T-helper 22 cell (primary cell): ENCODE measurements at places on chromosomes 11 and 22.

DNA sequence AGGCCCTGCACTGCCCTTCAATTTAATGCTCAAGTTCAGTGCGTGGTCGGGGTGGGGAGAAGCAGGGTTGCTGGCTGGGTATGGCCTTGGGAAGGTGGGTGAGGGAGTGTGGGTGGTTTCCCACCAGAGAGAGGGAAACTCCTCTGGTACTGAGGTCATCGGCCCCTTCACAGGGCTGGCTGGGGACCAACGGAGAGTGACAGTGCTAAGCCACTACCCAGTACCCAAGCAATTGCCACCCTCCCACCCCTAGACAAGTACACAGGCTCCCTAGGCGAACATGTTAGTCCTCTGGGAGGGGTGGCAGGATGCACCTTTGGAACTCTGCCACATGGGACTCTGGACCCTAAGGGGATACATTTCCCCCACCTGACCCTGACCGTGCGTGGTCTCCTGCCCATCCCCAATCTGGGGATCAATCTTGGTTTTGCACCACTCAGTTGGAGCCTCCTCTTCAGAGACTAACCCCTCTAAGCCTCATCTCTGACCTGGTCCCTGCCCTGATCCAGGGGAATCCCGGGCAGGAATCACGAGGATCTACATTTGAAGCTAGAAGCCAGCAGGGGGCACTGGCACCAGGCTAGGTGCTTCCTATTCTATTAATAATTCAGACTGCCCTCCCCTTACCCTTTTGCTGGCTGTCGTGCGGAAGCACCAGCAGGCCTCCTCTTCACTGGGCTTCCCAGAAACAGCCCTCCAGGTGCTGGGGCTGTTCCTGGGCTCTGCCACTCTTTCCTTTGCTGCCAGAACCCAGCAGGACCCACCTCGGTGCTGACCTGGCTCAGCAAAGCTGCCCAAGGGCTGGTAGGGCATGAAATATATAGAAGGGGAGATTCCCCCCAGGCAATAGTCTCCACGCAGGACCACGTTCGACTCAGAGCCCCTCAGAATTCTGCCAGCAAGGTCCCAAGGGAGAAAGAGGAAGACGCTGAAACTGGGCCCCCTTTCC is 377.7 kb downstream of the TENM4 start:
- no peak for DNase-seq

GRCh38 chr11:113373306-113373705 is 14.3 kb upstream of the ANKK1 start:
- DNase-seq, result no peak

- no peak for DNase-seq
Measured at GRCh38 chr11:106466521-106467080, 389.1 kb downstream of the AASDHPPT start.

- DNase-seq, result no peak
Measured at GRCh38 chr22:29848111-29848510, 10.0 kb upstream of the ASCC2 start.

- DNase-seq, result no peak
Measured at GRCh38 chr11:25793637-25794036, 538.3 kb upstream of the ANO3 start.

DNA sequence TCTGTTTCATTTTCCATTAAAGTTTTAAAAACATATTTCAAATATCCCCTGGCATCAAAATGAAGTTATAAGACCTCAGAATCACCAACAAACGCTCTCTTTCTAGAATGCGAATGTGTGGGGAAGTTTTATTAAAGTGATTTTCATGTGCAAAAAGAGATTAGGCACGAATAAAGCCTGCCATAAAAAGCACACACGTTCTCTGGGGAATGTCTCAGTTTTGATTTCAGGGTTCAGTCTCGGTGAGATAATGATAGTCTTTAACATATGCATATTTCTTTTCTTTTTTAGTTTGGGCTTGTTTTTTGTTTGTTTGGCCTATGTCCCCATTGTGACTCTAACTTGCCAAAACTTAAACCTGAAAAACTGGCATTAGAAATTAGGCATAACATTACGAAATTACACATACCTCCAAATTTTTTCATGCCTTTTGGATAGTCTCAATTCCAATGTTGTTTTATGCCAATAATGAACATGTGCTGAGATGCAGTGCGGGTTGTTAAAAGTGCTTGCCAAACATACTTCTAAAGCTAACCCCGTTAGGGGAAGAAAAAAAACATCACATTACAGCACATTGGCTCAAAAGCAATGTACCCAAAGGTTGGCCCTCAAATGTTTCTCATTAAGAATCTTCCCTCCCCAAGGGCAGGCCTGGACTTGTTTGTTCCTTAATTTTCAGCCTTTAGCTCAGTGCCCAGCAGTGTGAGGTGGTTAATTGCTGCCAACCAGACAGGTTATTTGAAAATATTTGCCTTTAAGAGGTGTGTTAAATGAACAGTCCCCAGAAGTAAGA is 33.2 kb upstream of the FBLN1 start:
- no peak for DNase-seq

- no peak for DNase-seq
Measured at GRCh38 chr11:1485504-1485885, 1.1 kb downstream of the MOB2 start.

DNA sequence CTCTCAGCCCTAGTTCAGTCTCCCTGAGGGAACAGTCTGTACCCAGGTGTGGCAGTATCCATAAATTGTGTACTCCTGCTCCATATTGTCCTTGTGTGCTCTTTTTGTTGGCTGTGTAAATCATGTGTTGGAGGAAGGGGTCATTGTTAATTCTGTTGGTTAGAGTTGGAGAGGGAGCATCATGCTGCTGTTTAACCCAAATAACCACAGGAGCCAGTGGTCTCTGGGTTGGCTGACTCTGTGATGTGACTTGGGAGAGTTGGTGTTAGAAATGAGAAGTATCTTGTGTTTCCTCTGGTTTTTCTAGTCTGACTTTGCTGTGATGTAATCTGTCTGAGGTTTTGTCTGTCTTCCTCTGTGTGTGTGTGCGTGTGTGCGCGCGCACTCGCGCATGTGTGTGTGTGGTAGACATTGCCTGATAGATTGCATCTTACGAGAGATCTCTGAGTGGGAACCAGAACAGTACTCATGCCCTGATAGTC is 30.5 kb downstream of the CTNND1 start:
- peak; percentile 81 for DNase-seq

DNA sequence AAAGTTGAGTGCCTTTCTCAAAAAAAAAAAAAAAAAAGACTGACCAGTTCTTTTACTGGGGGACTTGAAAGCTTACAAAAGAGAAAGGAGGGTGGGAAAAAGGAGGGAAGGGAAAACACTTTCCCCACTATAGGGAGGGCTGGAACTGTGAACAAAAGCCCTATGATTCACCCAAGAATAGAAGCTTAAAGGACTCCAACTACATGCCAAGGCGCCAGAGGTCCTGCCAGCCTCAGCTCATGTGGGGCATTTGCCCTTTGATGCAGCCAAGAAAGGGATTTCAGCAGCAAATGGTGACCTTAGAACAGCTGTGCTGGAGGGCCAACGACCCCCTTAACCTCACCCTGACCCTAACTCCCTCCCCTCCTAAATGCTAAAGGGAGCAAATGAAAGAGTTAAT is 160.0 kb downstream of the NTM start:
- DNase-seq, result no peak

DNA sequence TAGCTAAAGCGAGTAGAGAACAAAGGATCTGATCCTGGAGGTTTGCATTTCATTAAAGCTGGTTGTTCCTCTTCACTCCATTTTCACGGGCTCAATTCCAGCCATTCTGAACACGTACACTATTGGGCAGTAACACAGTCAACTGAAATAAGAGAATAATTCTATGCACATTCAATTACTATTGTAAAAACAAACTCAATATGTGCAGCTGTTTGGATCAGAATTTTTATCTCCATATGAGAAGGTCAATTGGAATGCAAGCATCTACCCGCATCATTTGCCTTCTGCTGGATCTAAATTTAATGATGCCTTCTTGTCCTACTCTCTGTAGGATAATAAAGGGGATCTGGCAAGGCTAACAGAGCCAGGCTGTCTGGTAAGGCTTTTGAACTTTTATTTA is 562.8 kb upstream of the CCDC179 start:
- no peak for DNase-seq

DNA sequence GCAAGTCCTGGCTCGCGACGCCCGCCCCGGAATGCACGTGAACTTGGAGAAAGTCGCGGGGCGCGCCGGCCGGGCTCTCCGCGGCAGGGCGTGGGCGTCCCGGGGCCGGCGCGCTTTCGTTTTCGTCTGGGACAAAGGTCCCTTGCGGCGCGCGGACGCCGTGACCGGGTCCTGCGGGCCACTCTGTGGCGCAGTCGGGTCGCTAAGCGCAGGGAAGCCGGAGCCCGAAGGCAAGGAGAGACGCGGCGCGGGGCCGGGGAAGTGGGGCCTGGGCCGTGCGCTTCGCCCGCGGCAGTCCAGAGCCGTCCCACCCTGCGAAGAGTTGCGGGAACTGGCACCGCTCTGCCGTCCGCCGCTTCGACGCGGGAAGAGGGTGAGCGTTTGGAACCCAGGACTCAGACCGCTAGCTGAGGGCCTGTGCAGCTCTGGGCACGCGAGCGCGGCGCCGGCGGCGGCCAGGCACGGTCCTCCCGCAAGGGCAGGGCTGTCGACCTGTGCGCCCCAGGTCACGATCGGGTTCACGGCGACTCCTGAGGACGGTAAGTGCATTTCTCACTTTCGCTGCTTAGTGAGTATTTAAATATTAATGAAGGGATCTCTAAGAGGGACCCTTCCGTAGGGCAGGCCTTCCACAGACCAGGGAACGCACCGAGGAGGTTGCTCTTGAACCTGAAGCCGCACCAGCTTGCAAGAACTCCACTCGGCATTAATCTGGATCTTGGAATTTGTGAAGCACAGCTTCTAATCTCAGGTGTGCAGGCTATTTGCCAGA is 78.0 kb upstream of the PPARA start:
- DNase-seq, result no peak

DNA sequence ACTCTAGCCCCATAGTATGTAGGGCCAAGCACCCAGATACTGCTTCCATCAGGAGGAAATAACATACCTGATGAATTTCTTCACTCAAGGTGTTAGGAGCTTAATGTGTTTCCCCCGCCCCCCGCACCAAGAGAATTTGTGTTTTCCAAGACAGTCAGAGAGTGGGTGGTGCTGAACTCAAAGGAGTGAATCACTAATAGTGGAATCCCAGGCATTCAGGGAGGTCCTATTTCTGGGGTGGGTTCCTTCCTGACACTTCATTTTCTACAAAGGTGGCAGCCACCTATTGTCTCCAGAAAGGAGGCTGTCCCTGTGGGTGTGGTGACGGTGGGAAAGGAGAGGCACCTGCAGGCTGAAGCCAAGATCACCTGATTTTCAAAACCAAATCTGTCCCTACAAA is 50.8 kb upstream of the ELF5 start:
- no peak for DNase-seq

- no peak for DNase-seq
Measured at GRCh38 chr11:10803676-10804075, 5.0 kb downstream of the EIF4G2 start.

DNA sequence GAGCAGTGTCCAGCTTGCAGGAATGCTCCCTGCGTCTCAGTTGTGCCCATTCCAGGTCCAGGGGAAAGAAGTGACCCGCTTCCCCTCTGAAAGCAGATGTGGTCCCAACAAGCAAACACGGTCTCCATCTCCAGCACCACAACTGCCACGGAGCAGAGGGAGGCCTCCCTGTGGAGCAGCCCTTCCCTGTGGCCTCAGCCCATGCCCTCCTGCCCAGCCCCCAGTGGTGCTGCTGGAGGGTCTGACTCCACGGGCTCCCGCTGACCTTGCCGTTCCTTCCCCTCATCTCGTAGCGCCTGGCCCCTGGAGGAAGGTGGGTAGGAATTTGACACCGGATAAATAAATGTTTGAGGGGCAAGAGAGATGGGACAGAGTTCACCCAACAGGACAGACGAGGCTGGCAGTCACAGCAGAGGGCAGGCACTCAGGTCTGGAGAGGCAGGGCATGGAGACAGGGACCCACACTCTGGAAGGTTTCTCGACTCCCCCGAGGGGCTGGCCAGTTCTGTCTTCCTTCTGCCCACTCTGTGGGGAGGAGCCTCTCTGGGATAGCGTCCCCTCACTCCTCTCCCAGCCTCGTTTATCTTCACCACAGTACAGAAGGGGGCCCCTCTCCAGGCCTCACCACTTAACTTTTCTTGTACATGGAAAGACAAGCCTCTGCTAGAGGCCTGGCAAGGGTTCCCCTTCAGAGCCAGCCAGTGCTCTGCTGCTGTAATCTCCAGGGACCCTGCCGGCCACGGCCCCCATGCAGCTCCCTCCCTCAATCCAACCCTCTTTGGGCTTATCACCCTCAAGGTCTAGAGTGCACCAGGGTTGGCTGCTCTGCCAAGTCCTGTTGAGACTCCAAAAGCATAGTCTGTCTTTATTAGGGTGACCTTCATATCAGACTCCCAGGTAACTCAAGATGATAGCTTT is 7.5 kb upstream of the ST3GAL4 start:
- no peak for DNase-seq

- DNase-seq, result no peak
Measured at GRCh38 chr22:42907404-42908373, 50.6 kb upstream of the ARFGAP3 start.

DNA sequence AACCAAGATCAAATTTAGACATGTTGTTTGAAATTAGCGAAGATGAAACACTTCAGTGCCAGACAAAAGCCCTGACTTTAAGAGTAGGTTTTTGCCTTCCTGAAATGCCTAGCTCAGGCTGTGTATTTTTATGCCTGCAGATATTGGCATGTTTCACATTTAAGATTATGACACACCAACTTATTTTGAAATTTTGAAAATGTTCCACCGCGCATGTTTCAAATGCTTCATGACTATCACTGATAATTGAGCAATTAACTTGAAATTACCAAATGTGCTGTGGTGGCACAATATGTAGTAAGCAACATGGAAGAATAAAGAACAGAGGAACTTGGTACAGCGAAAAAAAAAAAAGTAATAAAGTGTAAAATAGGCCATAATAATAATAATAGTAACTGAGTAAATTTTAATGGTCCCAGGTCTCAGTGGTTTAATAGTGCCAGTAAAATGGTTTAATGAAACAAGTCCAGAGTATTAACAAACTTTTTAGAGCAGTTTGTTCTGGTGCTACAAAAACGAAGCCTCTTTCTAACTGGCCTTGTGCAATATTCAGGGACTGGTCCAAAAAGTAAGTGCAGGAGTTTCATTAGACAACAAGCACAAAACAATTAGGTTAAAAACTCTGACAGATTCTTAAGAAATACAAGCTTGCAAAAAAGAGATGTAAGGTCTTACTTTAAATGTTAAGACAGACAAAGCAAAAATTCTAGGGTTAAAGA is 112.5 kb upstream of the SOX6 start:
- no peak for DNase-seq

- DNase-seq, result no peak
Measured at GRCh38 chr22:41775976-41776375, 24.5 kb upstream of the CCDC134 start.
